Activated T-cell treated with anti-CD3 and anti-CD28 coated beads, Interleukin-2, amount 50 U/mL, for 48 hours (primary cell): ENCODE measurements at places on chromosomes 1 and 21.
A peak's percentile ranks its signal among the peaks of the same experiment; 100 is the strongest.

GRCh38 chr1:29482991-29483390 is 246.7 kb downstream of the PTPRU start:
- no peak for DNase-seq

DNA sequence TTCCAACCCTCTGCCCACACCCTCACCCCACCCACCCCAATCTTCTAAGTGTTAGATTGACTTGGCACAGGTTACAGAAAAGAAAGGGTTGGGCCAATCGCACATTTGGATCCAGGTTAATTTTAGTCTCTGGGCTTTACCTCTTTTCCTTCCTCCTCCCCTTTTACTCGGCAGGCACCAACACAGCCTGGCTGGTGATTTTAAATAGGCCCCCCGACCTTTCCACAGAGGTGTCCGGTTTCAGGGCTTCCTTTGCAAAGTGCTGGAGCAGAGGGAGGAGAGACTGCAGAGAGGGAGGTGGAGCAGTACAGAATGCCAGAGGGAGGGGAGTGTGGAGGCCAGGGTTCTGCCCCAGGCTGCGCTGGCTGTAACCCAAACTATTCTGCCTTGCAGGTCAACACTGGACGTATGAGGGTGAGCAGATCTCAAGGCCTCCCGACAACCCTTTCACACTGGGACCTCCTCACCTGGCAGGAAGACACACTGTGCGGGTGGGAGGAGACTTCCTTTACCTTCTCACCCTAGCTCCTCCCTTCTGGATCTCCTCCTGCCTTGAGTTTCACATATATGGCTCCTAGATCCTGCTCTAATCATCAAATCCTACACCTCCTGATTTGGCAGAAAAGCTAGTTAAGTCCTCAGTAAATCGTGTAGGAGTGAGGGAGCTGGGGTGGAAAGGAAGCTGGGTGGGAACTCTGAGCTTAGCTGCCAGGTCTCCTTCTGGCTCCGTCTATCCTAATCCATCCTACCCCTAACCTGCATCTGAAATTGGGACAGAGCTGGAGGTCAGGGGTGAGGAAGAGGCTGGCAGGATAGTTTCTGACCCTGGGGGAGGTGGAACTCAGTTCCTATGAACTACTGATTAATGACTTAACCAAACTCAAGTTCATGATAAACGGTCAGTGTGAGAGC is 2.4 kb downstream of the CA14 start:
- no peak for DNase-seq

- DNase-seq, result no peak
Measured at GRCh38 chr1:30725450-30726095, 2.2 kb upstream of the MATN1 start.

DNA sequence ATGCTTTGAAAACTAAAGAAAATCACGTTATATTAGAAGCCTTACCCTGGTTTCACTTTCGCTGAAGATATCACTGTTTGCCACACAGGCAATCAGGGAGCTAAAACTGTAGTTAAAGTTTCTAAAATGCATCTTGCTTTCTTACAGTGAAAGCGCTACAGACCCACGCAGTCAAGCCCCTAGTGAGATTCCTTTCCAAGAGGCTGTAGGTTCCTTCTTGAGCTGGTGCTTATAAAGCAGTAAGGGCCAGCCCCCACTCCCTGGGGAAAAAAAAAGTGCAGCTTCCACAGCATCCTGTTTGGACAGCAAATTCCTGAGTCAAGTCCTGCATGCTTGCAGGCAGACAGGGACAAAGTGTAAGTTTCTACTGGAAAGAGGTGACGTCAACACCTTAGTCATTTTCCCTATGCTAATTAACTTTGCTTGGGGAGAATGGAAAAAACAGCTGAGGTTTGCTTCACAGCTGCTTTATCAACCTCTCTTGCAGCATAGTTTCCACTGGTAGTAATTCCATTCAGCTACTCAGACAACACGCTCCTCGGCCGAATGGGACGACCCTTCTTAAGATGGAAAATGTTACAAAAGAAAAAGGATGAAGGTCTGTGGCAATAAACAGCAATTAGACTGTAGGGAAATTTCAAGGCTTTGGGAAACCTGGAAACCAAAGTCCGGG is 14.7 kb upstream of the KCNE1 start:
- peak; percentile 62 for DNase-seq

- DNase-seq, result no peak
Measured at GRCh38 chr21:46081862-46082712, 15.8 kb upstream of the COL6A2 start.

GRCh38 chr1:21451212-21451611 is 11.3 kb downstream of the NBPF3 start:
- DNase-seq, result no peak

- DNase-seq, result no peak
Measured at GRCh38 chr21:43819511-43820405, 30.4 kb downstream of the RRP1 start.

DNA sequence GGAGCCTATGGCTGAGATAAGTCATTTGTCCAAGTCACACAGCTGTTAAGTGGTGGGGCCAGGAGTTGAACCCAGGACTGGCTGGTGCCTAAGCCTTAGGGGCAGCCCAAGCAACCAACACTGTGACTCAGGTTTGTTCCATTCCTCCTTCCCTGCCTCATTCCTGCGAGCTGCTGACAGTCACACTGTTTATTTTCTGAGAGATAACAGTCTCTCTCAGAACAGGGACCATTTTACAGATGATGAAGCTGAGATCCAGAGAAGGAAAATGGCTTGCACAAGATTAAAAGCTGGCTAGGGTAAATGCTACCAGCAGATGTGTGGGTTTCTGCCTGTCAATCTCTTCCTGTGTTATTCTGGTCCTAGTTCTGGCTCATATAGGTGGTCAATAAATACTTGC is 24.3 kb upstream of the TCEA3 start:
- DNase-seq, result no peak

DNA sequence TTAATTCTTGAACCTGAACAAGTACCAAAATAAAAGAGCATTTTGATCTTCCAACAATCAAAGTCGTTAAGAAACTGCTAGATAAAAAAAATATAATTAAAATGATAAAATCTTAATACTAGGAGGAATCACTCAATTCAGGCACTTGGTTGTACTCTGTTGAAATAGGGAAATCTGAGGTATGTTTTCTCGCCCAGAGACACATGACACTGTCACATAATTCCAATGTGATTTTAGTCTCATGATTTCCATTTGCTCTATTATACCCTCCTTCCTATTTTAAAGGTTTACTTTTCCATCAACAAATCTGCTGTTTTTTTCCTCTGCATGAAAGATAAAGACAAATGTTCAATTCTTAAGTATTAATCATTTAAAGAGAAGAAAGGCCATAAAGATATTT is 97.6 kb downstream of the ZZZ3 start:
- no peak for DNase-seq

DNA sequence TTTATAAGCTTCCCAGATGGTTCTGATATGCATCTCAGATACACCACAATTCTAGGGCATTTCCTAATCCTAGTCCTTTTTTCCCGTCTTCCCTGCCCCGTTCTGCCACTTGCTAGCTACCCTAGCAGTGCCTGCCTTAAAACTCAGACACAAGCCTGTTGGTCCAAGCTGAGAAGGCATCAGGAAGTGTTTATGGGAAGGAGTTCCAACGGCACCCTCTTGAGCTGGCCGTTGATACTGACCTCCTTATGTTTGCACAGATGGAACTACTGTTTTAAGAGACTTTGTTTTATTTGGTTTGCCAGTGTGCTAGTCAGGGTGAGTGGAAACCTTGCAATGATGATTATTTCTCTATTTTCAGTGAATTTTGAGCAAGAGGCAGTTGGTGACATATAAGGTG is 67.2 kb downstream of the UCK2 start:
- no peak for DNase-seq

- no peak for DNase-seq
Measured at GRCh38 chr1:154572468-154573167, 5.0 kb downstream of the CHRNB2 start.

- peak; percentile 43 for DNase-seq
Measured at GRCh38 chr1:6497215-6497866, 5.9 kb upstream of the PLEKHG5 start.

- DNase-seq, result no peak
Measured at GRCh38 chr1:198677027-198677426, 38.2 kb downstream of the PTPRC start.

GRCh38 chr21:38486706-38487105 is 11.6 kb downstream of the ERG start:
- DNase-seq, result no peak

- DNase-seq, result no peak
Measured at GRCh38 chr1:154697710-154698109, 89.7 kb upstream of the ADAR start.
